Left forelimb (tissue), 1 donor: ENCODE measurements at places on chromosomes 6 and 20.
A peak's percentile ranks its signal among the peaks of the same experiment; 100 is the strongest.

- DNase-seq: no peak
Observed at GRCh38 chr6:53579338-53579737, 34.4 kb upstream of the GCLC start.

- no peak for DNase-seq
Observed at GRCh38 chr20:41424546-41424945, 57.9 kb upstream of the EMILIN3 start.

GRCh38 chr20:12679447-12679846 is 329.3 kb upstream of the SPTLC3 start:
- DNase-seq: no peak

DNA sequence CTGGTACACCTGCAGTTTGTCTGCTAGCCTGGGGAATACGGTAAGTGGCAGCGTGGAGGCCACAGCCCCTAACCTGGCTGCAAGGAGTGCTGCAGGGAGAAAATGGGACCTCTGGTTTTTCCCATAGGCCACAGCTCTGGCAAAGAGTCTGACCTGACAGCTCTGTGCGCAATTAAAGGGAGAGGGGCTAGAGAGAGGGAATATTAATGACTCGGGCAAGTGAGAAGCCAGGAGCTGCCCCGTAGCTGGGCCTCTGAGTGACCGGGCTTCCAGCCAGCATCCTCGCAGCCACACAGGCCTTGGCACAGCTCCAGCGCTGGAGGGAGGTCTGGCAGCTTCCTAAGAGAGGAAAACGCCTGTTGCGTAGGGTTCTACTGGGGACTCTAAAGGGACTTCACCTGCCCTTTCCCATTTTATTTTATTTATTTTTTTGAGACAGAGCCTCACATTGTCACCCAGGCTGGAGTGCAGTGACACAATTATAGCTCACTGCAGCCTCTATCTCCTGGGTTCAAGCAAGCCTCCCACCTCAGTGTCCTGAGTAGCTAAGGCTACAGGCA is 18.2 kb upstream of the OCSTAMP start:
- peak; percentile 92 for DNase-seq

DNA sequence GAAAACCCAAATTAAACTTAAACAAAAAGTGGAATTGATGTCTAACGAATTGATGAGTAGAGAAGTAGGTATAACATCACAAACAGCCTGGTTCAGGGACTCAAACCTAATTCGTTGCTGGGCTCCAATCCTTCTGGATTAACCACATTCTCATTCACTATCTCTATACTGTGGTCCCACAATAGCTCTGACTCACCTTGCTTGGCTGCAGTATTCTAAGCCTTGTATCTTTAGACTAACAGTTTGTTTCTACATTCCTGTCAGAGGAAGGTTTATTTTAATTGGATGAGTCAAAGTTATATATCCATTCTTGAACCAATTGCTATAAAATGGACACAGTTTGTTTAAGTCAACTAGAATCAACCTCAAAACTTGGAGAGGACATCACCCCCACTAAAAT is 530.5 kb upstream of the PTCHD4 start:
- no peak for DNase-seq

- no peak for DNase-seq
Observed at GRCh38 chr6:151324488-151324825, 66.9 kb downstream of the ZBTB2 start.

- DNase-seq: no peak
Observed at GRCh38 chr6:32956176-32956575, 3.3 kb upstream of the HLA-DMA start.
